Cerebellar nuclear complex (tissue), 1 donor: ENCODE measurements at places on chromosomes 13 and 19.

DNA sequence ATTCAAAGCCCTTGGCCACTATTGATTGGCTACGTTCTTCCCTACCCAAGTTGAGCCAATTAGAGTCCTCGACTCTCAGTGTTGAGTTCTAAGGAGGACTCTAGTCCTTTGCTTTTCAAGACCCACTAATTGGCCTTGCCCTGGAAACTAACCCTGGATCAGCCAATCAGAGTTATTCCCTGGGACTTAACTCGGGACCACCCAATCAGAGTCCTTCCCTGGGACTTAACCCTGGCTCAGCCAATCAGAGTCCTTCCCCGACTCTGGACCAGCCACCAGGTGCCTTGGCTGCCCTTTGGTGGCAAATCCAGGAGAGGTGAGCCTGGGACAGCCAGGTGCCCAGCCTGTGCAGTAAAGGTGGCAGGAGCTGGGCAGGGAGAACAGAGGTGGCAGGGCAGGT, 28.7 kb downstream of the ATP8B3 start:
- no peak for DNase-seq

DNA sequence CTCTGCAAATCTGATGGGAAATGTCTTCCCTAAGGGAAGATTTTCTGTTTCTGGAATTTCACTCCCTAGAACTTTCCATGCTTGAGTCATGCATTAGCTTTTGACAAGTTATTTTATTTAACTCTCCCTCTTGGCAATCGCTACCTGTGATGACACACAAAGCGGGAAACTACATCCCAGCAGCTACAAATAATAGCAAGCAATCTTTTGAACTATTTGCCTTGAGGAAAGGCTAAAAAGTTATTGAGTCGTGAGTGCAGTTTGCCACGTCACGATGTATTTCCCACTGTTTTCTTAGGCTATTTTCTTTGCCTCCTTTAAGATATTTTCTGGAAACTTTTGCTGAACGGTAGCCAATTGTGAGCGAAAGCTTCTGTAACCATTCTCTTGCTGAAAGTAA, 353.3 kb upstream of the HTR2A start:
- no peak for DNase-seq

DNA sequence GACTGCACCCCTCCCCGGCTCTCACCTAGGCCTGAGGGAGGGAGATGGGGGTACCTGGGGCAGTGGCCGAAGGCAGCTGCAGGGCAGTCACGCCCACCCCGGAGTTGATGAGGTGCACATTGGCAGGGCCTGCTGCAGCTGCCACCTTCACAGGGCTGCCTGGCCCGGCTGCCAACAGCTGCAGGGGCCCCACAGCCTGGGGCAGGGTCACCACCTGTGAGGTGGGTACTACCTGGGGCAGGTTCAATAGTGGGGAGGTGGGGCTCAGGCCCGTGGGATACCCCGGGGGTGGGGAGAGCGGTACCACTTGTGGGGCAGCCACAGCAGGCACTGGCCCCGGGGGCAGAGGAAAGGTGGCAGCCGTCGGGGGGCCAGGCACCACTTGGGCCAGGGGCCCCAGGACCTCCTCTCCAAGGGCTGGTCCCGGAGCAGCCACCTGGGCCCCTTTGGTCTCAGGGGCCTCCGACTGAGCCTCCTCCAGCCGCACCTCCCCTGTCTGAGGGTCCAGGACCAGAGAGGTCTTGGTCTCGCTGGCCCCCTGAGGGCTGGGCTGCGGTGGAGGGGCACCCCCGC, 2.7 kb downstream of the SIX5 start:
- no peak for DNase-seq

DNA sequence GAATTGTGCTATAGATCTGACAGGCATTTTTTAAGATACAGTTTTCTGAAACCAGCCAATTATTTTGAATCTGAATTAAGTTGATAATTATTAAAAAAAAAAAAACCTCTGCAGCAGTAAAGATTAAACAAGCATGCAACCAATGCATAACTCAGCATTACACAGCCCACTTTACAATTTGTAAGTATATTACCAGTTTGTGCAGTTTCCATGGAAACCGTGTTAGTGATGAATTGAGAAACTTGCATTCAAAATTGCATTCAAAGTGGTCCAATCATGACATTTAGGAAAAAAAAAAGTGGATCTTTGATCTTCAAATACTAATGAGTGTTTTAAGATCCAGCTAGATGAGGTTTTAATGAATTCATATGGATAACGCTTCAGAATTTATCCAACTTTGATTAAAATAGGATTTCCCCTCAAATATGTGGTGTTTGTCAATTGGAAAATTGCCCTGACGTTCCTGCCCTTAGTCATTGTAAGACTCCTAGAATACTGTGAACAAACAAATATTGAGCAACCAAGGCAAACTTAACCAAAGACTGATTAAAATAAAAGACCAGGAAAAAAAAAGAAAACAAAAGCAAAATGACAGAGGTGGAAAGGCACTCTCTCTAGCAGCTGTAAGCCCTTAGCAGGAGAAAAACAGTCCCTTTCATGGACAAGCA, 314.8 kb upstream of the MAB21L1 start:
- DNase-seq: no peak

GRCh38 chr13:50893211-50893852, 16.3 kb upstream of the RNASEH2B start:
- no peak for DNase-seq

- DNase-seq: no peak
These were observed 1877.7 kb upstream of the PRR20A start for GRCh38 chr13:55263045-55263444.

- no peak for DNase-seq
These were observed 19.8 kb downstream of the ZNF583 start for GRCh38 chr19:56423985-56424353.

DNA sequence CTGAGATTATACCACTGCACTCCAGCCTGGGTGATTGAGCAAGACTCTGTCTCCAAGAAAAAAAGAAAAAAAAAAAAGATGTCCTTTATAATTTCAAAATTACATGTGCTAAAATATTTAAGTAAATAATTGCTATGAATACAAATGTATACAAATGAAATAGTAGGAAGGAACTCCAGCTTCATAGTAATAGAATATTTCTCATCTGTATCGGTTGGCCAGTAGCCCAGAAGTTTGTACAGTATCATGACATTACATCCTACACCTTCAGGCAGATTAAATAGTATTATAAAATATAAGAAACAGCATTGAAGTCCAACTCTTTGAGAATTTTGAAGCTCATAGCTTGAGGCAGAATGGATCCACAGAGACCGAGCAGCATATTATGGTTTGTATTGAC, 36.5 kb upstream of the CLDN10 start:
- DNase-seq: no peak

- no peak for DNase-seq
These were observed 49.4 kb downstream of the GAS6 start for GRCh38 chr13:113814435-113814821.

DNA sequence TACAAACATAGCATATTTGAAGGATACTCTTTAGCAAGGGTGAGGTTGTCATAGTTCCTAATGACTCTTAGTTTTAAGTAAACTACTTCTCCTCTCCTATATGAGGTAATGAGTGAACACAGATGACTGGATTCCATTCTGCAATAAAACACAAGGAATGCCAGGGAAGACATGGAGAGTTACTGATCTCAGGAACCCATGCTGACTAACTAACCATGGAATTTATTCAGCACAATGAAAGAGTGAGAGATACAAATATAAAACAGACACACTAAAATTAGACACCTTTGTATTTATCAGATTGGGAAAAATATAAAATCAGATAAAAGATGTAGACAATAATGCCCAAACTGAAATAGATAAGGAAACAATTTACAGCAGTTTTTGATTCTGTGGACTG, 1525.9 kb upstream of the SLC10A2 start:
- no peak for DNase-seq

GRCh38 chr13:50323440-50324065, 308.3 kb downstream of the KCNRG start:
- no peak for DNase-seq

- no peak for DNase-seq
These were observed 44.9 kb downstream of the RYR1 start for GRCh38 chr19:38478273-38478971.

- peak; percentile 97 for DNase-seq
These were observed at the start of gene MBOAT7 for GRCh38 chr19:54189145-54189734. MBOAT7 (minus strand) TSS chr19:54189580; CDS start chr19:54188508, 1,072 bp downstream.

- no peak for DNase-seq
These were observed 311.6 kb downstream of the KCNRG start for GRCh38 chr13:50326811-50327210.

DNA sequence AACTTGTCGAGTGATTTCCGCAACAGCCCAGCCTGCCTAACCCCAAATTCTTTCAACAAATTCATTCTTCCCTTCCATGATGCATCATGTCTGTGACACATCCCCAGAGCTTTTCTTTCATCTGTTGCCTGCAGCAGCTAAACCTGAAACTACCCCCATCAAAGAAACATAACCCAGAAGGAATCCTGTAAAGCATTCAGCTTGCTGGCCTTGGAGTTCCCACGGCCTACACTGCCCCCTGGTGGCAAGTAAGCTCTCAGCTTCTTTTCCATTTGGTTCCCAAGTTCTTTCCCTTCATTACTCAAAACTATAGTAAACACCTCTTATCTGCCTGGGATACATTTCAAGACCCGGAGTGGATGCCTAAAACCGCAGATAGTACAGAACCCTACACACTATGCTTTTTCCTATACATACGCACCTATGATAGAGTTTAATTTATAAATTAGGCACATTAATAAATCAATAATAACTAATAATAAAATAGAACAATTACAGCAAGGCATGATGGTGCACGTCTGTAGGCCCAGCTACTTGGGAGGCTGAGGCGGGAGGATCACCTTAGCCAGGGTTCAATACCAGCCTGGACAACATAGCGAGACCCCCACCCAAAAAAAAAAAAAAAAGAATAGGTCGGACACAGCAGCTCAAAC, 7.4 kb downstream of the ETHE1 start:
- no peak for DNase-seq

DNA sequence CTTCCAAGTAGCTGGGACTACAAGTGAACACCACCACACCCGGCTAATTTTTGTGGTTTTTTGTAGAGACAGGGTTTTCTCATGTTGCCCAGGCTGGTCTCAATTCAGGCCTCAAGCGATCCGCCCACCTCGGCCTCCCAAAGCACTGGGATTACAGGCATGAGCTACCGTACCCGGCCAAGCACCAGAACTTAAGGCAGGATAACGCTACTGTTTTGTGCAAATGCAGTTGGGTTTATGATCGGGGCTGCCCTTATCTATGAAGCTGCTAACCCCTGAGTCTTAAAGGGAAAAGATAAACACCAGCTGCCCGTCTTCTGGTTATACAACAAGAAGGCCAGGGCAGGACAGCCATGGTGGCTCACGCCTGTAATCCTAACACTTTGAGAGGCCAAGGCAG, 12.6 kb upstream of the TM6SF2 start:
- DNase-seq: no peak

DNA sequence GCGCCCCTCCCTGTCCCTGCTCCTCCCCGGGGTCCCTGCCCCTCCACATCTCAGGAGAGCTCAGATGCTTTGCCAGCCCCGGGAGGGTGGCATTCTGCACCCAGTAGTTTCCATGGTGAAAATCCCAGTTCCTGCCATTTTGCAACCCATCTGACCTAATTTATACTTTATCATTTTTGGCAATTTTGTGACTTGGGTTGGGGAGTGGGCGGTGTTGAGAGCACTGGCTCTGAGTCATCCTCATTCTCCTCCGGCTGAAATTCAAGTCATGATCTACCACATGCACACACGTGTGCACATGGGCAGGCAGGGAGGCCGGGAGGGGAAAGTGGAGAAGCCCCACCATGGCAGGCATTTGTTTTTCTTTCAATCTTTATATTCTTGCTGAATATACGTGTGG, 208.6 kb downstream of the URI1 start:
- no peak for DNase-seq

DNA sequence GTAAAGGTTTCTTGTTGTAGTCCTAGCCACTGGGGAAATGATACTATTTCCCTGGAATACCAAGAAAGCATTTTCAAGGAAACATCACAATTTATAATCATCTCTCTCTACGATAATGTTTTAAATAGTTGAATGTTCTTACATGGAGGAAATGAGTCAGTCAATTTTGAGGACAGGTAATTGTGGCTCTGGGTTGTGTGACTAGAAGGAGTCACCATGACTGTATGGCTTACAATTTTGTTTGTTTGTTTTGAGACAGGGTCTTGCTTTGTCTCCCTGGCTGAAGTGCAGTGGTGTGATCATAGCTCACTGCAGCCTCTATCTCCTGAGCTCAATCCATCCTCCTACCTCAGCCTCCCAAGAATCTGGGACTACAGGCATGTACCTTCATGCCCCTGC, 47.4 kb downstream of the COG3 start:
- DNase-seq: no peak

DNA sequence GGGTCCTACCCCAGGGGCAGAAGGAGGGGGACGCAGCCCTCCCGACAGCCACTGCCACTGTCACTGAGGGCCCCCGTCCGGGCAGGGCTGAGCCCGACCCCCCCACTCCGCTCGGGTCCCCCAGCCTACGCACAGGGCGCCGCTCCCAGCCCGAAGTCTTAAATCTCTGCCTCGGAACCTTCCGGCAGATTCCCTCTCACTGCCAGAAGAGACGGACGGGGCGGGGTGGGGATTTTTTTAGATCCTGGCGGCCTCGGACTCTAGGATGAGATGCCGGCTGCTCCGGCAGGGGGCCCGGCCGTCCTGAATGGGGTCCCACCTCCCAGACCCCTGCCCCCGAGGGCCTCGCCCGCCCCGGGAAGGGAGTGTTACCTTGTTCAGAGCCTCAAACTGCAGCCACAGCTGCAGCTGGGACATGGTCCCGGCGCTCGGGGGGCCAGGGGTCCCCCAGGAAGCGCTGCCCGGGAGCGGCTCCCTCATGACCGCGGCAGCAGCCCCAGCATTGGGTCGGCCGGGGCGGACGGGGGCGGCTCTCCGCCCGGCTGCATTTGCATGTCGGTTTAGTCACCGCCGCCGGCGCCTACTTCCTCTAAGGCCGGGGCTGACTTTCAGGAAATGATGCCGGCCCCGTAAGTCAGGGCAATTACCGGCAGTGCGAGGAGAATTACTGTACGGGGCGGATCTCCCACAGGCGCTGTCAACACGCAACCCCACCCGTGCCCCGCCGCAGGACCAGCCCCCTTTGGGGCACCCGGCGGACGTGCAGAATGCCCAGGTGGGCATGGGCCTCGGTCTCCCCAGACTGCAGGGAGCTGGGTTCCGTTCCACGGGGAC, 28.1 kb downstream of the GPX4 start:
- no peak for DNase-seq

DNA sequence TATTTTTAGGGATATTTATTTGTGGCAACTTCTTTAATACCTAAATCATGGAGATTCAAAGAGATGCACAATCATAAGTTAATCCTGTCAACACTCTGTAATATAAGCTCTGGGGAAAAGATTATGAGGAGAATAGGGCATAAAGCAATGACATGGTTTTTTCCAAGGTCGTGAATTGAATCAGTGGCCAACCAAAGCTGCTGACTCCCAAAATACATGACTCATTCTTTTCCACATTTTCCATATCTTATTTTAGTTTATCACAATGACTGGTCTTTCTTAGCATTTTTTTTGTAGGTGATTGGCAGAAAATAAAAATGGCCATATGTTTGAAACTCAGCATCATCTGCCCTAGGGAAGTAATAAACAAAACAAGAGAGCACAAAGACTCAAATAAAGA, 28.5 kb upstream of the RBM26 start:
- no peak for DNase-seq
